ENCODE measurements at places on chromosomes 7 and 10.

GRCh38 chr10:63518690-63519288, 2.4 kb upstream of the REEP3 start:
- H3K4me1 ChIP-seq: peaks cover 71% of the 10 kb centered on the region
- H3K27me3 ChIP-seq: no peaks in the 10 kb centered on the region
- H3K36me3 ChIP-seq: peaks cover 11% of the 10 kb centered on the region
- H3K27ac ChIP-seq: peak overlapping the region; percentile 6

DNA sequence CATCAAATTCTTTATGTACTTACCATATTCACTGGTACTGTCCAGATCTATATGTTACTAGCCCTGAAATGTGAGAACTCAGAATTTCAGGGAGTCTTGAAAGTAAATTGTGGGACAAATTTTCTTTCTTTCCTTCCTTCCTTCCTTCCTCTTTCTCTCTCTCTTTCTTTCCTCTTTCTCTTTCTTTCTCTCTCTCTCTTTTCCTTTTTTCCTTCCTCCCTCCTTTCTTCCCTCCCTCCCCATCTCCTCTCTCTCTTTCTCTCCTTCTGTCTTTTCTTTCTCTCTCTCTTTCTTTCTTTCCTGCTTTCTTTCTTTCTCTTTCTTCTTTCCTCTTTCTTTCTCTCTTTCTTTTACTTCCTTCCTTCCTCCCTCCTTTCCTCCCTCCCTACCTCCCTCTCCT, 257.4 kb upstream of the CSTF2T start:
- no peak overlapping the region for H3K27ac ChIP-seq
- no peak for DNase-seq
- no peak overlapping the region for H3K4me3 ChIP-seq
- no peaks in the 10 kb centered on the region for H3K4me1 ChIP-seq
- peaks cover 11% of the 10 kb centered on the region for H3K27me3 ChIP-seq

DNA sequence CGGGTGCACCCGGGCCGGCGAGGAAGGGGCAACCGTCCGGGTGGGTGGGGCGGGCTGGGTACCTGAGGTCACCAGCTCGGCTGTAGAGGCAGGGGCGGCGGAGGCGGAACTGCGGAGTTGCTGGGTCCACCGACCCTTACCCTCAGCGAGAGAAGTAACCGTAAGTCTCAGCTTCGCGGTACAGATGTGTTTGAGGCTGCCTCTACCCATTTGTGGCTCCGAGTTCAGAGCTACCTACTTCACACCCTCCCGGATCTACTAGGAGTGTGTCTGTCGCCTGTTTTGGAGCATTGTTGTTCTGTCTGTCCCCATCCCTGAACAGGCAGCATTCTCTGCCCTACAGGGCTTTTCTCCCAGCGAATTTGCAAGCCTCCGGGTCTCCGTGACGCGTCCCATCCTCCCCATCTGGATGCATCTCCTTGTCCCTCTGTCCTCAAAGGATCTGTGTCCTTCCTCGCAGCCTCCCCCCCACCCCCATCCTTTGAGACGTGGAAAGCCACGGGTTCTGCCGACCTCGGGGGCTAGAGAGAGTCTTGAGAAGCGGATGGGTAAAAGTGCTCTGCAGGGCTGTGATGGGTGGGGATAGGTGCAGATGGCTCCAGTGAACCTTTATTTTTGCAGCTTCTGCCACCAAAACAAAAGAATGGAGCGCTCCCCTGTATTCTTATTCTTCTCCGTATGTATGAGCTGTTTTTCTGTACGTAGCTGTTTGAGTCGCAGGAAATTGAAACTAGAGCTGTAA, 757 bp downstream of the ANKIB1 start:
- peaks cover 37% of the 10 kb centered on the region for H3K4me1 ChIP-seq
- peak; percentile 6 for DNase-seq
- peak overlapping the region; percentile 94 for H3K4me3 ChIP-seq
- H3K27me3 ChIP-seq: no peaks in the 10 kb centered on the region
- peaks cover 7% of the 10 kb centered on the region for H3K36me3 ChIP-seq

GRCh38 chr10:128489324-128490247, 363.4 kb upstream of the MKI67 start:
- no peaks in the 10 kb centered on the region for H3K27me3 ChIP-seq
- no peak overlapping the region for H3K27ac ChIP-seq
- no peak for DNase-seq
- H3K4me3 ChIP-seq: no peak overlapping the region
- H3K36me3 ChIP-seq: no peaks in the 10 kb centered on the region

- no peak overlapping the region for H3K4me3 ChIP-seq
- H3K27ac ChIP-seq: no peak overlapping the region
- peaks cover 45% of the 10 kb centered on the region for H3K4me1 ChIP-seq
Observed at GRCh38 chr10:59823111-59823510, 69.9 kb upstream of the MRLN start.

DNA sequence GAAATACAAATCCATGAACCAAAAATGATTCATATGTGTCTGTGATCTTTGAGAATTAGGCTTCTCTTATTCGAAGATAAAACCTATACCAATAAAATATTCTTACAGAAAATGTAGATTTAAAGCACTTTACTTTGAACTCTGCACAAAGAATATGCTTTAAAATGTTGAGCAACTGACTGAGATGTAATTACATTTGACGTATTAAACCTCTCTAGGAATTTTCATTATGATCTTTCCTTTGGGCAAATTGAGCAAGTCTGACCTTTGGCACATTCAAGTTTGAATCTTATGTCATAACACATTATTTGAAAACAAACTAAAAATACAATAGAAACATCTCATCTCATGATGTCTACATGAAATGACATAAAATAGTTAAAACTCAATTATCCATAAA, 69.2 kb upstream of the AHR start:
- H3K27me3 ChIP-seq: no peaks in the 10 kb centered on the region
- no peak overlapping the region for H3K27ac ChIP-seq
- peaks cover 7% of the 10 kb centered on the region for H3K36me3 ChIP-seq
- H3K4me1 ChIP-seq: peaks cover 34% of the 10 kb centered on the region
- no peak for DNase-seq

- no peaks in the 10 kb centered on the region for H3K36me3 ChIP-seq
- no peak overlapping the region for H3K4me3 ChIP-seq
- H3K27ac ChIP-seq: no peak overlapping the region
- H3K27me3 ChIP-seq: peaks cover 2% of the 10 kb centered on the region
- no peaks in the 10 kb centered on the region for H3K4me1 ChIP-seq
Observed at GRCh38 chr7:121202125-121202524, 126.7 kb upstream of the WNT16 start.

DNA sequence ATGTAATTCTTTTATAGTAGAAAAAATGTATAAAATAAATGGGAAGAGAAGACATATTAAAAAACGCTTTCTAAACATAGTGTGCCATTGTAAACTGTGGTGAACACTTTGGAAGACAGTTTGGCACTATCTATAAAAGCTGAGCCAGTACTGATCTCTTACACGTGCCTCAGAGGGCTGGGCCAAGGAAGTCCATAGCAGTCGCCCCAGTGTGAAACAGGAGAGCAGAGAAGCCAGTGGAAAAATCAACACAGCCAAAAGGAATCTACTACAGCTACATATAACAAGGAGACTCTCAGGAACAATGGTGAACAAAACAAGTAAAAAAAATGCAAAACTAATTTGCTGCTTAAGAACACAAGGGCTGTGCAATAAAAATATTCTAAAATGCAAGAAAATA, 20.6 kb downstream of the SEPHS1 start:
- no peaks in the 10 kb centered on the region for H3K4me1 ChIP-seq
- no peaks in the 10 kb centered on the region for H3K27me3 ChIP-seq
- H3K27ac ChIP-seq: no peak overlapping the region
- DNase-seq: no peak
- H3K36me3 ChIP-seq: peaks cover 53% of the 10 kb centered on the region

GRCh38 chr7:1249731-1250130, 17.1 kb downstream of the UNCX start:
- H3K27ac ChIP-seq: no peak overlapping the region
- no peaks in the 10 kb centered on the region for H3K4me1 ChIP-seq
- H3K36me3 ChIP-seq: peaks cover 2% of the 10 kb centered on the region
- H3K4me3 ChIP-seq: no peak overlapping the region

DNA sequence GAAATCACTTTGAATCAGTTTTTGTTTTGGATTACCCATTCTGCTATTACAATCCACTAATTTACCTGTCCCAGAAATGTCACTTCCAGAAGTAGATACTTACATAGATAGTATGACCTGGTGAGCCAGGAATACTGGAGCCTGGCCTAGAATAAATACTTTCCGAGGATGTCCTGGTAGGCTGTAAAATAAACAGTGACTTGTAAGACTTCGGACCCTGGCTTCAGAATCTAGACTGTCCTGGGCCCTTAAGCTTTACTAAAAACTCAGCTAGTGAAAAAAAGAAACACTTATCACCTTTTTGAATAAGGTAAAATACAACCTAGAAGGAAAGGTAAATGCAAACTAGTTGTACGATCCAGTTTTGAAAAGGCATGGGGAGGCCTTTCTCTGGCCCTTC, 69.5 kb upstream of the AFAP1L2 start:
- H3K4me1 ChIP-seq: peaks cover 31% of the 10 kb centered on the region
- peaks cover 2% of the 10 kb centered on the region for H3K27me3 ChIP-seq
- peaks cover 12% of the 10 kb centered on the region for H3K36me3 ChIP-seq
- no peak overlapping the region for H3K27ac ChIP-seq
- no peak overlapping the region for H3K4me3 ChIP-seq

GRCh38 chr7:45196374-45196773, 38.8 kb downstream of the RAMP3 start:
- H3K27me3 ChIP-seq: peaks cover 4% of the 10 kb centered on the region
- peaks cover 3% of the 10 kb centered on the region for H3K36me3 ChIP-seq
- no peak overlapping the region for H3K4me3 ChIP-seq
- H3K4me1 ChIP-seq: peaks cover 67% of the 10 kb centered on the region
- peak overlapping the region; percentile 83 for H3K27ac ChIP-seq

DNA sequence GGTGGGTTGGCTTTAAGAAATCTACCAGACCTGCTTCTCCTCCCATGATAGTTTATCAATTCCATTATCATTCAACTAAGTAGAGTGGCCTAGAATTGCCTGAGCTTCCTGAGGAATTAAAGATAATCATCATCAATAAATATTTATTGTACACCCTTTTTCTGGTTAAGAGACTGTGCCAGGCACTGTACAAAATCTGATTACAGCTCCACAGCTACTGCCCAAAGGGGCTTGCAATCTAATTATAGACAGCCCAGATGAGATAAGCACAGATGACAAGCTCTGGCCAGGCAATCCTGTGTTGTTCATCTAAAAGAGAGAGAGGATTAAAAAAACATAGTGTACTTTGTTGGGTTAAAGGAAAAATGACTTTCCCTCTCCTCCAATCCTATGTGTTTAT, 586.4 kb downstream of the GATA3 start:
- H3K4me1 ChIP-seq: no peaks in the 10 kb centered on the region
- H3K27me3 ChIP-seq: no peaks in the 10 kb centered on the region
- no peaks in the 10 kb centered on the region for H3K36me3 ChIP-seq
- no peak overlapping the region for H3K27ac ChIP-seq
- no peak overlapping the region for H3K4me3 ChIP-seq
- no peak for DNase-seq

- H3K4me3 ChIP-seq: no peak overlapping the region
- no peaks in the 10 kb centered on the region for H3K4me1 ChIP-seq
- H3K27me3 ChIP-seq: no peaks in the 10 kb centered on the region
- no peak for DNase-seq
Observed at GRCh38 chr7:98229441-98229840, 18.2 kb downstream of the BHLHA15 start.

GRCh38 chr7:155276042-155276799, 21.5 kb upstream of the INSIG1 start:
- H3K4me3 ChIP-seq: no peak overlapping the region
- peaks cover 15% of the 10 kb centered on the region for H3K27me3 ChIP-seq
- peaks cover 25% of the 10 kb centered on the region for H3K4me1 ChIP-seq
- no peak for DNase-seq

GRCh38 chr10:78808736-78809367, 259.9 kb upstream of the ZMIZ1 start:
- H3K36me3 ChIP-seq: no peaks in the 10 kb centered on the region
- no peaks in the 10 kb centered on the region for H3K4me1 ChIP-seq
- no peak overlapping the region for H3K4me3 ChIP-seq
- no peak for DNase-seq
- H3K27me3 ChIP-seq: peaks cover 14% of the 10 kb centered on the region
- no peak overlapping the region for H3K27ac ChIP-seq

DNA sequence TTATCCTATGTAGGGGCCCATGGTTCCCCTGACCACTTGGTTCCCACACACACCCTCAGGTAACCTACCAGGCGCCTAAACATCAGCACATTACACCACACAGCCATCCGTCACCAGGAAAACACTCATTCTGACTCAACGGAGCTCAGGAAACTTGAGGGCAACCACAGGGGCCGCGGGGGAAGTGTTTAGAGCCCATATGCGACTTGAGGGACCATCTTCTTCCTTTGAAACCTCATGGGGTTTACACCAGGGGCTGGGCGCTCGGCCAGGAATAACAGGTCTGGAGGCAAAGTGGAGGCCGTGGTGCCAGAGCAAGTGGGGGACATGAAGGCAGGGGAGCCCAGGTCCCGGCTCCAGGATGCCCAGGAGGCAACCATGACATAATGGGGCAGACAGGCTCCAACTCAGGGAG, 1.5 kb downstream of the STX1A start:
- H3K27ac ChIP-seq: peak overlapping the region; percentile 89
- H3K4me3 ChIP-seq: peak overlapping the region; percentile 88
- peaks cover 7% of the 10 kb centered on the region for H3K36me3 ChIP-seq
- DNase-seq: peak; percentile 68

Measured in activated T-helper 1 cell treated with anti-CD3 and anti-CD28 coated beads, Interleukin-12 subunit alpha, Interleukin-12 subunit beta, Interleukin-2, Interleukin-4 antibody, amounts not matched to agents 30 ng/mL and 10 ng/mL and 1 ng/mL, durations not matched to agents 14 hours and 24 hours and 36 hours (primary cell).